ENCODE measurements at places on chromosomes 5 and 9.

DNA sequence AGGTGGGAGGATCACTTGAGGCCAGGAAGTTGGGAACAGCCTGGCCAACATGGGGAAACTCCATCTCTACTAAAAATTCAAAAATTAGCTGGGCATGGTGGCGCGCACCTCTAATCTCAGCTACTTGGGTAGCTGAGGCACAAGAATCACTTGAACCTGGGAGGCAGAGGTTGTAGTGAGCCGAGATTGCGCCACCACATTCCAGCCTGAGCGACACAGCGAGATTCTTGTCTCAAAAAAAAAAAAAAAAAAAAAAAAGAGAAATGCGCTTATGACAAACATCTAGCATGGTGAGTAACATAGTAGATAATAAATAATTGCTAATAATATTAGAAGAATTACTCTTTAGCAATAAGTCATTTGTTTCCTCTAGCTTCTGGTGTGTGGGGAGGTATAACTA is 25.9 kb downstream of the RUSC2 start:
- no peak overlapping the region for H3K27ac ChIP-seq
- DNase-seq, result no peak
- H3K4me1 ChIP-seq, result peaks cover 60% of the 10 kb centered on the region

GRCh38 chr5:77015938-77016569 is 14.2 kb upstream of the AGGF1 start:
- no peak overlapping the region for H3K4me3 ChIP-seq
- H3K4me1 ChIP-seq, result no peaks in the 10 kb centered on the region
- DNase-seq, result no peak
- no peak overlapping the region for H3K27ac ChIP-seq

DNA sequence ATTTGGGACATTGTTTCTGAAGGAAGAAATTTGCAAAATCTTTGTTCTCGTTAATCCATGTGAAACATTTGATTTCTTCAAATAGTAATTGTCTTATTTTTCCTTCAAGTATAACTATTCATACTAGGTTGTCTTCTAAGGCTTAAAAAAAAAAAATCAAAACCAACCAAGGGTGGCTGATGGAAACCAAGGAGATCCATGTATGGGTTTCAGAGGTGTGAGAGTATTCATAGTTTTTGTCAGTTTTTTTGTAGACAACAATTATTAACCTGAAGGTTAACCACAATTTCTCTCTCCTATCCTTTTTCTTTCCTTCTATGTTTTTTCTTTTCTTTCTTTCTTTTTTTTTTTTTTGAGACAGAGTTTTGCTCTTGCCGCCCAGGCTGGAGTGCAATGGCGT is 35.4 kb downstream of the KDM4C start:
- no peaks in the 10 kb centered on the region for H3K27me3 ChIP-seq
- peaks cover 20% of the 10 kb centered on the region for H3K36me3 ChIP-seq
- DNase-seq, result no peak
- H3K4me1 ChIP-seq, result peaks cover 6% of the 10 kb centered on the region
- H3K4me3 ChIP-seq, result no peak overlapping the region
- no peak overlapping the region for H3K27ac ChIP-seq

- H3K4me3 ChIP-seq, result no peak overlapping the region
- no peak for DNase-seq
- H3K27me3 ChIP-seq, result no peaks in the 10 kb centered on the region
- no peaks in the 10 kb centered on the region for H3K36me3 ChIP-seq
These were observed 110.6 kb downstream of the SH3TC2 start for GRCh38 chr5:148952097-148952867.

DNA sequence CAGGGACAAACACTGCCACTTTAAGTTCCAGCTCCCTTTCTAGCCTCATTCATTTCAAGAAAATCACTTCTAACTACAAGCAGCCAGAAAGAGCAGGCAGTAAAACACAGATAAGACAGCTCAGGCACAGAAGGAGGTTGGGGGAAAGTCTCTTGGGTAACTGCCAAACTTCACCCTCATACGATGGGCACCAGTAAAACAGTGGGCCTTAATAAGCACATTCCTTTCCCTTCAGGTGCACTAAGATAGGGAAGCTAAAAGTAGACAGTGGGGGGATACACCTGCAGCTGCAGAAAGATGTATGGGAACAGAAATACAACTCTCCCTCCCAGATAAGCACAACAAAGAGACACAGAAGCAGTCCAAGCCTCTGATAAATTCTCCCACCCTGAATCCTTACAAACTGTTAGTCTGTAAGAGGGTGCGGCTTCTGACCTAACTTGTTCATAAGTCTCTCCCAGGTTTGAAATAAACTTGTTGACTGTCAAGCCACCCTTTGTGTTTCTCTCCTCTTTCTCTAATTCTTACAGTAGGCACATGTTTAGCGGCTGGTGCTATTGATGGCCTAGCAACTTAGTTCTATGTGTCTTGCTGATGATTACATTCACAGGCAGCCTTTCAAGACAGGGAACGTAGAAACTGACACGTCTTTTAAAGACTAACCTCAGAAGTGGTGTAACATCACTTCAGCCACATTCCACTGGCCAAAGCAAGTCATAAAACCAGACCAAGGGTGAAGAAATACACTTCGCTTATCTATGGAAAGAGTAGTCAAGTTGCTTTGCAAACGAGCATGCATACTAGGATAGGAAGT is 6.8 kb upstream of the CKS2 start:
- no peaks in the 10 kb centered on the region for H3K4me1 ChIP-seq
- no peak for DNase-seq
- no peaks in the 10 kb centered on the region for H3K36me3 ChIP-seq
- H3K27ac ChIP-seq, result no peak overlapping the region
- no peak overlapping the region for H3K4me3 ChIP-seq

DNA sequence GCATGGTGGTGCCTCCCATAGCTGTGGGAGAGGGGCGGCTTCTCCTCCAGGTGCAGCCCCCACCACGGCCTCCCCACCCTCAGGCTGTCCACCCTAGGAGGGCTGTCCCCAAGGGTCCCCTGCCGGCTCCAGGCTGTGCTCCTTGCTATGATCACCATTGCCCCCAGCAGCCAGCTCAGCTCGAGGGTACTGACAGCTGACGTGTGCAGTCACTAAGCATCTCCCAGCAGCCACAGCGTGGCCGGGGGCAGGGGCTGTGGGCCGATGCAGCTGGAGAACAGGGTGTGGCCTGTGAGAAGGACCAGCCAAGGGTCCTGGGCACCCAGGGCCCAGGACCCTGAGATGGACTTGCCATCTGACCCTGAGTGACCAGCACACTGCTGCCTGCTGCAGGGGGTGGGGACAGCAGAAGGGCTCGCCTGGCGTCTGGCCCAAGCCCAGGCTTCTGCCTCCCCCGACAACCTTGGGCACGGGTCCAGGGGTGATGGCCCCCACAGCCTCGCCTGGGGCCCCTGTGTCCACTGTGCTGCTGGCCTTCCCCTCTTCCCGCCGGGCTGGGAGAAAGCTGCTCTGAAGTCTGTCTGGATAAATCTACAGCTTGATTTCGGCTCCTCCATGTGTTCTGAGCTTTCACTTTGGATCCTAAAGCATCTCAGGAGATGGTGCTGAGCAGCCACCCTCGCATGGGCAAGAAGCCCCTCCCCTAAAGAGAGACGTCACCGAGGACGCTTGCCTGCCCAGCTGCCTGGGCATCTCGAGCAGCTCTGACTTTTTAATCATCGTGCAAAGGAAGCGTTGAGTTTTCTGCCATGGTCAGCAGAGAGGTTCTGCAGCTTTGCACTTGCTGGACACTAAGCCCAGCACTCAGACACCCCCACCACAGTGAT is 5.5 kb downstream of the KCNT1 start:
- peaks cover under 1% of the 10 kb centered on the region for H3K4me1 ChIP-seq
- no peak overlapping the region for H3K4me3 ChIP-seq
- H3K27me3 ChIP-seq, result peaks cover 85% of the 10 kb centered on the region
- no peak for DNase-seq
- no peaks in the 10 kb centered on the region for H3K36me3 ChIP-seq
- H3K27ac ChIP-seq, result no peak overlapping the region
